ENCODE measurements at places on chromosomes 1 and 21.

DNA sequence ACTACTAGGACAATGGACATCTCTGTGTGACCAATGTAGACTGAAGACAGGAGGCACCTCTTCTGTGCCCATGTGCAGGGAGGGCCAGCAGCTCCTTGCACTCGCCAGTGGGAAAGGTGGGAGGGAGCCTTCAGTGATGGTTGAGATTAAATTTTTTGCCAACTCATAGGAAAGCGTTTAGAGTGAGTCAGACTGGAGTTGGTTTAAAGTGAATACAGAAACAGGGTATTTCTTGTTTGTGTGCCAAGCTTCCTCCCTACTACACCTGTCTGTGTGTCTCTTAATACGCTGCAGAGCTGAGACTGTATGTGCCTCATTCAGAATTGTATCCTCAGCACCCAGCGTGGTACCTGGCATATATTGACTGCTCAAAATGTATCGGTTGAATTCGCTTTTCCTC lies 13.5 kb upstream of the COL16A1 start:
- DNase-seq, result no peak

- no peak for DNase-seq
Observed at GRCh38 chr1:41811051-41811795, 107.5 kb downstream of the HIVEP3 start.

GRCh38 chr1:18962855-18963737 lies 6.6 kb upstream of the IFFO2 start:
- no peak for DNase-seq

DNA sequence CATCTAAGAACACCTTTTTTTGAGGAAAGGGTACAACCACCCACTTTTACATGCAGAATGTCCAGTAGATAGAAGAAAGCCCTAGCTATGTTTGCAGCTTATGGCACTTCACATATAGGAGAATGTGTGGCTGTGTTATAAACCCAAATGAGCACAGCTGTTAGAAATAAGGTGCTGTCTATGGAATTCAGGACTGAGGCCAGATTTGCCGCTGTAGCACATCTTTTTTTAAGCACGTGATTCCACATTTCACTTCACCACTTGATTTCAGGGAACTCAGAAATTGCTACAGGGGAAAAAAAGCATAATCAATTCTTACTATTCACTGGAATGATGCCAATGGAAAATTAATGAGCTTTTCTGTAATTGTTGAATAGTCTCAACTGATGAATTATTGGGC lies 147.2 kb upstream of the ADAMTS5 start:
- no peak for DNase-seq

DNA sequence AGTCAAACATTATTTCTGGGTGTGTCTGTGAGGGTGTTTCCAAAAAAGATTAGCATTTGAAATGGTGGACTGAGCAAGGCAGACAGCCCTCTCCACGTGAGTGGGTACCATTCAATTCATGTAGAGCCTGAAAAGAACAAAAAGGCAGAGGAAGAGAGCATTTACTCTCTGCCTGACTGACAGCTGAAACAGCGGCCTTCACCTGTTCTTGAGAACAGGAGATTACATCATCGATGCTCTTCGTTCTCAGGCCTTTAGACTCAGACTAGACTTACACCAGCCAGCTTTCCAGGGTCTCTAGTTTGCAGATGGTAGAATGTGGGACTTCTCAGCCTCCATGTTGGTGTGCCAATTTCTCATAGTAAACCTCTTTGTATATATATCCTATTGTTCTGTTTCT lies 302.3 kb downstream of the BACH1 start:
- DNase-seq, result no peak

GRCh38 chr1:50237056-50237455 lies 128.3 kb downstream of the ELAVL4 start:
- DNase-seq, result no peak

- DNase-seq, result no peak
Observed at GRCh38 chr1:160610569-160611242, 31.4 kb upstream of the CD84 start.

DNA sequence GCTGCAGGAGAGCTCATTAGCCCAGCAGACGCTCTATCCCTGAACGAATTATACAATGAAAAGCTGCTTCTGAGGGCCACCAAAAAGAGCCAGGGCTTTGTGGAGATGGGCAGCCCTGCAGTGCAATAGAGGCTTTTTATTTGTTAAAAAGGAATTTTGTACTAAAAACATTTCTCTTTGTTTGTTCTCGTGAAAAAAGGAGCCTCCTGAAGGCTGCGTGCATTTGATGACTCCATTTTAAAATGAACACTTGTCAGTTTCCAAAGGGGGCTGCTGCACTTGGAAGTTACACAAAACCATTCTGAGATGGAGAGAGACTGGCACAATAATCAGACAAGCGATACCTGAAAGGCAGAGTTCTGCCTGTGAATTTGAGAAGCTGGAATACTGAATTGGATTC lies 202.8 kb downstream of the NTNG1 start:
- DNase-seq, result no peak

- DNase-seq, result no peak
Observed at GRCh38 chr21:39153373-39153772, 29.9 kb downstream of the PSMG1 start.

GRCh38 chr21:28436286-28436932 lies 556.3 kb downstream of the LTN1 start:
- DNase-seq, result peak; percentile 15

- DNase-seq, result no peak
Observed at GRCh38 chr1:92945748-92946270, 15.5 kb downstream of the DIPK1A start.

DNA sequence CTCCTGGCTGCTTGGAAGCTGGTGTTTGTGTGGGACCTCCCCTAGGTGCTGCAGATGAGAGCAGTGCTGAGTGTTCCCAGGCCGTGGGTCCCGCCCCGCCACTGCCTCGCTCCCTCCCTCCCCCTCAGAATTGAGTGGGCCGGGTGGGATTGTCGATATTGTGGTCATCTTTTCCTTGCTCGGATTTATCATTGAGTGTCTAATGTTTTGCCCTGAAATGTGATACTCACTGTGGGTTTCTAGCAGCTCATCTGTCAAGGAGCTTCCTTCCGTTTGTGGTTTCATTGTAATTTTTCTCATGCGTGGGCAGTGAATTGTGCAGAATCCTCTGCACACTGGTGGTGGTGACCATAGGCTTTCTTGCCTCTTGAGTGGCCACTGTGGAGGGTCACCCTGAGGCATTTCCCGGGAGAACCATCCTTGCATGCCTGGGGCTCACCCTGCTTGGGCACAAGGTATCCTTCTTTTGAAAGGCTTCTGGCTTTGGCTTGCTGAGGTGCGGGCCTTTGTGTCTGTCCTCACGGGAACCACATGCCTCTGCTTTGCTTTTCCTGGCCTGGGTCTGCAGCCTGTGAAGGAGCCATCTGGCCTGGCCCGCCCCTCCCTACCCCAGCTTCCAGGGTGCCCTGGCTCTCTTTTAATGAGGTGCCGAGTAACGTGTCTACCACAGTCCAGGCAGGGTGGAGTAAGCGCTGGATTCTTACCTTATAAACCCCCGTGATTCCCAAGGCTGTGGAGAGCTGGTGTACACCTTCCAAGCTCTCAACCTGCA lies 25.6 kb downstream of the SLX9 start:
- DNase-seq, result no peak

GRCh38 chr1:203026666-203027663 lies 674 bp downstream of the PPFIA4 start:
- no peak for DNase-seq

DNA sequence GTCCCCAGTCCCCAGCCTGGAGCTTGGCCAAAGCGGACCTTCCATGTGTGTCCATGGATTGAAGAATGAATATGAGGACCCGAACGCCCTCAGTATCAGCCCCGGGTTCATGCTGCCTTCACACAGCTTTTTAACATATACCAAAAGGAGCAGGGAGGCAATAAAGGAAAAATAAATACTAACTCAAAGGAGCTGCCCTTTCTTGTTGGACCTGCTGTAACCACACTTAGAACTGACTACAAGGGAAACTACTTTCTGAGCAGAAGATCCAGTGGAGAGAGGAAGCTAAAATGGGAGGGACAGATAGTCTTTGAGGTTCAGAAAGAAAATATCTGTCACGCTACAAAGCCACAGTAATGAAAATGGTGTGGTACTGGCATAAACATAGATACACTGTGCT lies 48.6 kb downstream of the CNN3 start:
- DNase-seq, result no peak

GRCh38 chr1:6353619-6353954 lies 40.0 kb downstream of the ACOT7 start:
- no peak for DNase-seq

DNA sequence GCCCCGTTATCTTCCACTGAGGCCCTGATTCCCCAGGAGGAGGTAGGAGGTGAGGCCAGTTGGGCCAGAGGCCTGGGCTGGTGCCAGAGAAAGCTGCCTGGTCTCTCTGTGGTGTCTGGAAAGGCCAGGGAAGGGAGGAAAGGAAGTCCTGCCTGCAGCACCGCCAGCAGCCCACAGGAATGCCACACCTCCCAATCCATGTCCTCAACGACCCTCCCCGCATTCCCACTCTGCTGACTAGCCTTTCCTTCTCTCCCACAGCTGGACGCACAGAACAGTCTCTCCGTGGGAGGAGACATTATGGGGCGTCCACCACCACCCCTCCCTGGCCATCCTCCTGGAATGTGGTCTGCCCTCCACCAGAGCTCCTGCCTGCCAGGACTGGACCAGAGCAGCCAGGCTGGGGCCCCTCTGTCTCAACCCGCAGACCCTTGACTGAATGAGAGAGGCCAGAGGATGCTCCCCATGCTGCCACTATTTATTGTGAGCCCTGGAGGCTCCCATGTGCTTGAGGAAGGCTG lies 18.0 kb downstream of the CSF1 start:
- no peak for DNase-seq

- DNase-seq, result no peak
Observed at GRCh38 chr21:34363733-34364132, at the start of gene KCNE2. TSS of gene KCNE2 (plus strand) at chr21:34364006. CDS start at chr21:34370479, 6,473 bp downstream.

DNA sequence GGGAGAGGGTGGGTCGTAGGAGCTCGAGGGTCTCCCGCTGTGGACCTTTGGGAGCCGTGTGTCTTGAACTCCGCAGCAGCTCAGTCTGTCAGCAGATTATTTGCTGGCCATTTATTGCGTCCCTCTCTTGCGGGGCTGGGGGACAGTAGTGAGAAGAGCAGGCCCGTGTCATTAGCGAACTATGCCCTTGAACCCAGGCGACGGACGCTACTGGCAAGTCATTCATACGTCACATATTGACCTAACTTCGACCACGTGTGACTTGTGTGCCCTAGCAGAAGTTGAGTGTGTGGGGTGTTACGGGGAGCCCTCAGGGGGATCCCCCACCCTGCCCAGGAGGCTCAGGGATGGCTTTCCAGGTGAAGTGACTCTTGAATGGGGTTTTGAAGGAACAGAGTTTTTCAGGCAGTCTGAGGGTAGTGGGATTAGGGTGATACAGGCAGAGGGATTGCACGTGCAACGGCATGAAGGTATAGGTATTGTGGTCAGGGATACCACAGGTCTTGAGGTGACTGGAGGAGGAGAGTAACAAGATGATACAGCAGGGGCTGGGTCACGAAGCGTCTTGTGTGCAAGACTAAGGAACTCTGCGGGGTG lies 13.0 kb downstream of the RCC1 start:
- no peak for DNase-seq

GRCh38 chr1:198577444-198577843 lies 37.0 kb upstream of the ATP6V1G3 start:
- DNase-seq, result no peak

DNA sequence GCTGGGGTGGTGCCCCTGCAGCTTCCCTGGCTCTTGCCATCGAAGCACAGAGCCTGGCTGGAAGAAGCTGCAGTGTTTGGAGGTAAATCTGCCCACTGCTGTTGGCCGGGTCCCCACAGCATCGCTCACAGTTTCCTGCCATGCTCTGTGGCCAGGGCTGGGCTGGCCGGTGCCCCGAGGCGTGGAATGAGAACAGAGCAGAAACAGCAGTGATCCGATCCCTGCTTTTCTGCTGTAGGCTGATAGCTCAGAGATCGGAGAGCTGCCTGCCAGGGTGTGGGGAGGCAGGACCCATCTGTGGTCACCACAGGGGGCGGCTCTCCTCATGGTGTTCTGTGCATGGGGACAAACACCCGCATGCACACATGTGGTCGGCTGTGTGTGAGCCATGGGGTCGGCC lies 11.5 kb downstream of the SLC45A1 start:
- DNase-seq, result no peak

DNA sequence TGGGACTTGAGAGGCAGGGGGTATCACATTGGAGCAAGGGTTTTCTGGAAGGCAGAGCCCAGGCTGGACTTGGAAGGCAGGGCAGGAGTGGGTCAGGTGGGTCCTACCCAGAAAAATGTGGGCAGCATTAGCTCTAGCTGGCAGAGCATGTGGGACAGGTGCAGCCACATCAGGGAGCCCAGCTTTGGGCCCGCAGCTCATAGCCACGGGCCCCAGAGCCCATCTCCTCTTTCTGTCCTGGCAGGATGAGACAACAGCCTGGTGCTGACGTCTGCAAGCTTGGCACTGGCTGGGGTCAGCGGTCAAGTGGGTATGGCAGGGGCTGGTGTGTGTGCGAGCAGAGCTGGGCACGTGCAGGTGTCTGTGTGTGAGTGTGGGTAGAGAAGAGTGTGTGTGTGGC lies 154.7 kb downstream of the GRIK3 start:
- no peak for DNase-seq

DNA sequence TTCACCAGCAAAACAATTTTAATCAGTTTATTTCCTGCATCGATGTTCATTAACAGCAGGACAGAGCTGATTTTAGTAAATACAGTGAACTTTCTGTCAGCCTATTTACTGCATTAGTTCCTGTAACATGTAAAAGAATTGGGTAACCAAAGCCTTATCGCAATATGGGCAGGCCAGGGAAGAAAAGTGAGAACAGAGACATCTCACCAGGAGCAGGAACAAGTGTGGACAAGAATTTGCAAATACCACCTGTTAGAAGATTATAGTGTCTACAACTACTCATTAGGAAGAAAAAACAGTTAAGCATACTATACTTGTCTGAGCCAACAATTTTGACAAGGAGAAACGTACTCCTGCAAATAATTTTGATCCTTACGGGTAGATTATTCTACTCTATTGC lies 1293.9 kb downstream of the PLA2G4A start:
- DNase-seq, result no peak

- no peak for DNase-seq
Observed at GRCh38 chr1:236261898-236262297, 19.9 kb downstream of the ERO1B start.

GRCh38 chr1:8259498-8260290 lies 58.2 kb upstream of the SLC45A1 start:
- no peak for DNase-seq

GRCh38 chr1:65247419-65248359 lies 61.7 kb upstream of the DNAJC6 start:
- no peak for DNase-seq

GRCh38 chr1:27504588-27505419 lies 14.8 kb upstream of the WASF2 start:
- no peak for DNase-seq

GRCh38 chr1:2459757-2460156 lies 16.3 kb upstream of the PLCH2 start:
- no peak for DNase-seq

DNA sequence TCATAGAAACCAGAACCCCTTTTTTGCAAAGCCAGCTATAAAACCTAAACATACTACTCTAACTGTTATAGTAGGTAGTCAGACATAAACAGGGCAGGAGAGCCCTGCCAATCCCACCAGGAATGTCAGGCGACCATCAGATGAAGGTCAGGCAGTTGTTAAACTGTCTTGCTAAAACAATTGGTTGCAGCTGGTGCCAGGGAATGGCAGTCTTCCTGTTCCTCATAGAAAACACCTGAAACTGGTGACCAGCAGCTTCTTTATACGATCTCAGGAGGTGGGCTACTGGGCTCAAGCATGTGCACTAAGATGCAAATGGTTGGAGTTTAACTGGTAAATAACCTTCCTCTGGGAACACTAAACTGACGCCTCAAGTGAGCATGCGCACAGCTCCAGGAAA lies 224.1 kb downstream of the COL11A1 start:
- no peak for DNase-seq

GRCh38 chr1:45385302-45385701 lies 45.1 kb upstream of the MUTYH start:
- DNase-seq, result no peak
